C1 segment of cervical spinal cord (tissue), 14 donors: ENCODE measurements at places on chromosomes 6 and 20.

DNA sequence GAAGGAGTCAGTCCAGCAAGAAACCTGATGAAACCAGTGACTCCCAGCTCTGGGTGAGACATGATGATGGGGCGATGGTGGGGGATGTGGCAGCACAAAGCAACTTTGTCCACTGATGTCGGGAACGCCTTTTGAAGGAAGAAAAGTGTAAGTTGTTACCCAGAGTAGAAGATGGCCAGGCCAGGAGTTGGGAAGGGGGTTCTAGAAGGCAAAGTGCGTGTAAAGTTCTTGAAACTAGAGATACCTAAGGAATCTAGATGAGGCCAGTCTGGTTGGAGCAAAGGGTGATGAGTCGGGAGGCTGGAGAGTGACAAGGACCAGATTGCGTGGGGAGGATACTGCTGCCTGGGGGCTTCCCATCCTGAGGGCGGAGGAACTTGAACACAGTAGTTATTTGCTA is 117.0 kb downstream of the PHACTR3 start:
- DNase-seq: no peak

DNA sequence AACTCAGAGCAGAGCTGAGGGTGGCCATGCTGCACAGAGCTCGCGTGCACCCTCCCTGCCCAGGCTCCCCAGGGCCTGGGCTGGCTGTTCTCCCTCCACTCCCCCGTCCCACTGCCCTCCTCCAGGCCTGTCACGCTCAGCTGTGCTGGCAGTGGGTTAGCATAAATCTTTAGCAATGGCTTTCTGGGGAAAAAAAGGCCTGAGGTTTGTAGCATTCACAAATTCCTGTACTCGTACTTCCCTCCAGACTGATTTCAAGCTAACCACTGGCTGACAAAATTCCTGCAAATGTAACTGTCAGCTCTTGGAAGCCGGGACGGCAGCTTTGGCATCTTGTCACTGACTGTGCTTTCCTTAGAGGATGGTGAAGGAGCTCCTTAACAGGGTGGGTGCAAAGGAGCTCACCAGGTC is 22.3 kb upstream of the SMOC2 start:
- no peak for DNase-seq

DNA sequence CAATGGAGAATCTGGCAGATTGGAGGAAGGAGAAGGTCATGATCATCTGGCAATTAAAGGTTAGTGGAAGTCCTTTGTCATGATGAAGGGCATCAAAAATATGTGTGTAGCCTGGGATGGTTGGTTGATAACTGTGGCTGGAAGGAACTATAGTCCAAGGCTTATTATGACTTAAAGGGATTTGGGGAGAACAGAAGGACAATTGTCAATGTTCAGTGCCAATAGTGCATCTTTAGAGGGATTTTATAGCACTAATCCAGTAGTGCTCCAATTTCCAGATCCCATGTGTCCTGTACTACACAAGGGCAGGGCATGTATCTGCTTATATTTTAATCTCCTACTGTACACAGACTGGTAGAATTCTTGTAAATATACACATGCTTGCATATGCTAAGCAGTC is 5.0 kb upstream of the ZBTB24 start:
- no peak for DNase-seq

- no peak for DNase-seq
These were observed 6.5 kb upstream of the ABHD12 start for GRCh38 chr20:25397096-25397495.

DNA sequence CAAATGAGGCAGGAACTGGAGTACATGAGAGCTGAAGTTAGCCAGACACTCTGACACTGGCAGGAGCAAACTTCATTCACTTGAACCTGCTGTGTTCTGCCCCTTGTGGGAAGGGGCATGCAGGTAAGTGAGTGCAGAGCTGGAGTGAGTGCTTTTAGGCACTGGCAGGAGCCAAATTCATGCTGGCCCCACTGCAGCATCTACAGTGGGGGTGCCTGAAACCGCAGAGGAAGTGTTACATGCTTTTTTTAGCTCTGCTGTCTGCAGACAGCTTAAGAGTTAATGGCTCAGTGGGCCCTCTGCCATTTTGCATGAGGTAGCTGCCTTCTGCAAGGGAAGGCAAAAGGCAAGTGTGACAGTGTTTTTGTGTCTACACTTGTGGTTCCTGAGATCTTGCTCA is 167.9 kb upstream of the SYNCRIP start:
- no peak for DNase-seq

GRCh38 chr20:55258559-55258958 is 746.8 kb downstream of the CBLN4 start:
- DNase-seq: no peak

- no peak for DNase-seq
These were observed 70.5 kb upstream of the FKBP1C start for GRCh38 chr6:63140692-63141318.

GRCh38 chr6:118986312-118986711 is 51.4 kb upstream of the MCM9 start:
- no peak for DNase-seq

DNA sequence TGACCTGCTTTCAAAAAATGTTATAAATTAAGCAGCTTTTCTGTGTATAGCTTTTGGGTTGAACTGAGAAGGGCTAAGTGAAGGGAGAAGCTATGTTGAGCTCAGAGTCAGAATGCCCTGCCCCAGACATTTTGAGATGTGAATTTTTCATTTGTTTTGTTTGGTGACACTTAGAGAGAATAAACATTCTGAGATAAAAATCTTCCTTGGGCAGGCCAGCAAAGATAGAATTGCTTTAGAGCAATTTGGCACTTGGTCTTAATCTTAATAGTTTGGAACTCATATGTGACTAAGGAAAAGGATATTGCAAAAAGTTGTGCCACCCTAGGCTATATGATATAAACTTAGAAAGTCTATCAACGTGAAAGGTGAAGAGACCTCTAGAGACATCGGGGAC is 30.2 kb downstream of the MYB start:
- no peak for DNase-seq

DNA sequence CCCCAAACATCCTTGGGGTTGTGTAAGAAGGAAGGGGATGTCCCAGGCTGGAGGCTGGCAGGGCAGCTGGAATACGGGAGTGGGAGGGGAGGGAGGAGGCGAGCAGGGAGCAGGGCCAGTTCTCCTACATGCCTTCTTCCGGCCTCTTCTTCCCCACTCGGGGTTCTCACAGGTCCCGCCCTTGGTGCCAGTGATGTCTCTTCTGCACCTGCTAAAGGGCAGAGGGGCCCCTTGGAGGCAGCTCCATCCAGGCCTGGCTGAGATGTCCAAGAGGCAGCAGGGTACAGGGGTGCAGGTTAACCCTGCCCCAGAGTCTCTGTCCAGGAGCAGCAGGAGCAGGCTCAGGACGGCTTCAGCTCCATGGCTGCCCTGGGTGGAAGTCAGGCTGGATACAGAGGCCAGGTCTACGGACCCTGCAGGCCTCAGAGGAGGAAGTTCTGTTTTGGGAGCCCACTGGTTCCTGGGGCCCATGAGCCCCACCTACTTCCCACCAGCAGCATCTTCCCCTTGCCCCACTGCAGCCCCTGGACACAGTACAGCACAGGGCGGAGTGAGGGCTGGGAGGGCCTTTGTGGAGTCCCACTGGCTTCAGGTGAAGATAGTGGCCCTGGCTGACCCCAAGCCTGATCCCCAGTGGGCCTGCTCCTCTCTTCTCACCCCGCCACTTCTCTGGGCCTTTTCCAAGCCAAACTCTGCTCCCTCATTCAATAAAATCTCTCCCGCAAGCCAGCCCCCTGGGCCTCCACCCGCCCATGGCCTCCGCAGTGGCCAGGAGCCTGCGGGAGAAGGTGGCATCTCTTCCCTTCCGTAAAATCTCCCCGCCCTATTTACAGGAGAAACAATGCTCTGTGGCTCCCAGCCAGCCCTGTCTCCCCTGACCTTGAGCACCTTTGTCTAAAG is 60.4 kb downstream of the YTHDF1 start:
- no peak for DNase-seq

GRCh38 chr6:11206576-11206975 is 25.9 kb downstream of the NEDD9 start:
- no peak for DNase-seq

GRCh38 chr6:128630213-128630612 is 109.8 kb upstream of the PTPRK start:
- no peak for DNase-seq
